ENCODE measurements at places on chromosomes 1 and 21.

- DNase-seq = no peak
Measured at GRCh38 chr1:198686069-198686728, 47.4 kb downstream of the PTPRC start.

DNA sequence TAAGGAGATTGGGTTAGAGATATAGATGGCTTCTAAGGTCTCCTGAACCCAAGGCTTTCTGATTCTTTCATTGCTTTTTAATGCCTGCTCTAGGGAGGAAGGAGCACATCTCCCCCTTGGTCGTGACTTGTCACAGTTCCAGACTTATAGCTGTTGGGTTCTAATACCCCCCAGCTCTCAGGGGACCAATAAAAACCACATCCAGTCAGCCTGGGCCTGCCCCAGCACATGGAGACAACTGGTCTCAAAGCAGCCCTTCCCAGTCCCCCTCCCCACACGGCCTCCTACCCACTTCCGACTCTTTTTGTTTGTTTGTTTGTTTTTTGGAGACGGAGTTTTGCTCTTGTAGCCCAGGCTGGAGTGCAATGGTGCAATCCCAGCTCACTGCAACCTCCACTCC, 23.3 kb downstream of the QSOX1 start:
- DNase-seq = no peak

GRCh38 chr1:175498002-175498401, 245.4 kb downstream of the TNR start:
- no peak for DNase-seq

- no peak for DNase-seq
Measured at GRCh38 chr1:47229886-47230691, 1.9 kb downstream of the TAL1 start.

DNA sequence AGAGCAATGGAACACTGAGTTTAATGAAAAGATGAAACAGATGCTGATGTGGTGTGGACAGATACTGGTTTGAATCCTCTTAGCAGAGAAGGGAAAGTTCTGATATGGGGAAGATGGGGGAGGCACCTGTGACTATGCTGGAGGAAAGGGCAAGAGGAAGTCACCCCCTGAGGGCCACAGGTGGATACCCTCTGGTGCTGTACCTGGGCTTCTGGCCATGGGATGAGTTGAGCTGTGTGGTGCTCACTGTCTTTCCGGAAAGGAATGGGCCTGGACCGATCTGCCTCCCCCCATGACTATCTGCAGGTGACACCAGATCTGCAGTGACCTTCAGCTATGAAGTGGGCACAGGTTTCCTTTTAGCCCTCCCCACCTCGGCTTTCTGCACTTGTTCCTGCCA, 52.4 kb downstream of the IER5 start:
- DNase-seq = no peak

DNA sequence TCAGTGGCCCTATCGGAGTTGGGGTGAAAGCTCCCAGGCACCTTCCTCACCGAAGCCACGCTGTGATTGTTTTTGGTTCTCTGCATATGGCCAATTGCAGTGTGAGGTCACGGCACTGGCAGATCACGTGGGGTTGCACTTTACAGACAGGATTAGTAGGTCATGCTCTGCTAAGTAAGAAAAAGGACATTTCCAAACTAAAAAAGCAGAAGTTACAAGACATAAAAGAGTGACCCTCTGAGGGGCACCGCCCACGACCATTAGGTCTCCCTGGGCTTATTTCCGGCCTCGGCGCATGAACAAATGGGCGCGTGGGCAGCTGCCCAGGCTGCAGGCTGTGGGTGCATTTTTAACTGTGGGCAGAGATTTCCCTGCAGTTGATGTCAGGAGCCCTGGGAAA, 2.0 kb downstream of the CAPN9 start:
- DNase-seq = no peak

DNA sequence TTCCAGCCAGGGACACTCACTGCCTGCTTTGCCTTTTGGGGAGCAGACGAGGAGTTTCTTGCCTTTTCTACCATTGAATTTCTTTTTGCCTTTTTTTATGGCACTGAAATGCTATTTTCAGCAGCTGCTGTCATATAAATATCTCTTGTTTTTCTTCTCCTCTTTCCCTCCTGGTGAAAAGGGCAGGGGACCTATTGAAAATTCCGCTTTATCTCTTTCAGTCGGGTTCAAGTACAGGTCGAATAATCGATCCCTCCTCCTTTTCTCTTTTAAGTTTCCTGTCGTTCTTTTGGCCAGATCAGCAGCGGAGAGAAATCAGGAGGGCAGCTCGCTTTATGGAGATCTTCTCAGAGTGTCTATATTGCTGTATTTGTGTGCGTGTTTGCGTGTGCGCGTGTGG, 67.4 kb upstream of the CASZ1 start:
- DNase-seq = no peak

GRCh38 chr1:6935361-6935883, 150.2 kb downstream of the CAMTA1 start:
- DNase-seq = peak; percentile 13

GRCh38 chr21:34611528-34611927, 3.4 kb downstream of the RCAN1 start:
- DNase-seq = no peak

GRCh38 chr21:41091616-41092015, 76.3 kb upstream of the BACE2 start:
- no peak for DNase-seq

DNA sequence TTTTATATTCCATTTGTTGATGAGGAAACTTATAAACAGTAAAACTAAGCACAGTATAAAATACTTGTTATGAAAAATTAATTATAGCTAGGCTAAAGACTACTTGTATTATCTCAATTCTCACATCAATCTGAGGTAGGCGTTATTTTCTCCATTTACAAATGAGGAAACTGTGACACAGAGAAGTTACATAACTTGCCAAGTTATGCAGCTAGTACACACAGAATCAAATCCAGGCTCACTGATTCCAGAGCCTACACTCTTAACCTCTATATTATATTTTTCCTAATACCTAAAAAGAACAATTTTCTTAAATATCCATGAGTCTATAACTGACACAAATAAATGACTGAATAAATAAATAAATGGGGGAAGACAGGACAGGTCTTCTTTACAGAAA, 11.2 kb upstream of the VPS45 start:
- DNase-seq = no peak

- DNase-seq = no peak
Measured at GRCh38 chr1:40241362-40241761, 6.4 kb upstream of the TMCO2 start.

GRCh38 chr1:234297668-234298067, 75.6 kb upstream of the COA6 start:
- no peak for DNase-seq

- DNase-seq = no peak
Measured at GRCh38 chr1:88560621-88561020, 123.5 kb upstream of the PKN2 start.

DNA sequence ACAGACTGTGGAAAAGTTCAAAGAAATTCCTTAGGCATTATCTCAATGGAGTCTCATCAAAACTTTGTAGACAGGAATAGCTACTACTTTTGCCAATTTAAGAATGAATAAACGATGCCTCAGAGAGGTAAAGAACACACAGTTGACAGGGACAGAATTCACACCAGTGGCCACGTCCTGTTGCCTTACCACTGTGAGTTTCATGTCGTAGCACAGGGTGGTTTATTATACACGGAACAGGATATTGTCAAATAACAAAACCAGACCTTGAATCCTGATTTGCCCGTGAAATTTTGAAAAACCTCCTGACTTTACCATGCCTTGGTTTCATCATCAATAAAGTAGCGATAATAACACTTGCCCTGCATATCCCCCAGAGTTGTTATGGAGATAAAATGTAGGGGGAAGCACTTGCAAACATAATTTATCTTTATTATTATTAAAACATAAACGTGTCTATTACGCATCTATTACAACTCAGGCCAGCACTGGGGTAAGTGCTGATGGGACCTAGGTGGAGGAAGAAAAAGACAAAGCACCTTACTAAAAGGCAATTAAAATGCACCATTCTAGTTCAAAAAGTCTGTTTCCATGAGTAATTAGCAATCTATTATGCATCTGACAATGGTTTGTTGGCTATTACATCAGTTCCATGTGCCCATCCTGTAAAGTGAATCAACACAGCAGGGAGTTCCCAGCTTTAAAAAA, 408.1 kb upstream of the RUNX1 start:
- DNase-seq = no peak

All from NCI-H1092 (cell line).